HEK293T (cell line): ENCODE measurements at places on chromosomes 7 and 10.

- DNase-seq: no peak
These were observed 10.8 kb upstream of the PPP1R3C start for GRCh38 chr10:91643700-91644099.

GRCh38 chr7:56174875-56175760, 58.9 kb upstream of the NUPR2 start:
- no peak for DNase-seq

GRCh38 chr10:132192076-132192975, 5.6 kb downstream of the DPYSL4 start:
- no peak for DNase-seq

DNA sequence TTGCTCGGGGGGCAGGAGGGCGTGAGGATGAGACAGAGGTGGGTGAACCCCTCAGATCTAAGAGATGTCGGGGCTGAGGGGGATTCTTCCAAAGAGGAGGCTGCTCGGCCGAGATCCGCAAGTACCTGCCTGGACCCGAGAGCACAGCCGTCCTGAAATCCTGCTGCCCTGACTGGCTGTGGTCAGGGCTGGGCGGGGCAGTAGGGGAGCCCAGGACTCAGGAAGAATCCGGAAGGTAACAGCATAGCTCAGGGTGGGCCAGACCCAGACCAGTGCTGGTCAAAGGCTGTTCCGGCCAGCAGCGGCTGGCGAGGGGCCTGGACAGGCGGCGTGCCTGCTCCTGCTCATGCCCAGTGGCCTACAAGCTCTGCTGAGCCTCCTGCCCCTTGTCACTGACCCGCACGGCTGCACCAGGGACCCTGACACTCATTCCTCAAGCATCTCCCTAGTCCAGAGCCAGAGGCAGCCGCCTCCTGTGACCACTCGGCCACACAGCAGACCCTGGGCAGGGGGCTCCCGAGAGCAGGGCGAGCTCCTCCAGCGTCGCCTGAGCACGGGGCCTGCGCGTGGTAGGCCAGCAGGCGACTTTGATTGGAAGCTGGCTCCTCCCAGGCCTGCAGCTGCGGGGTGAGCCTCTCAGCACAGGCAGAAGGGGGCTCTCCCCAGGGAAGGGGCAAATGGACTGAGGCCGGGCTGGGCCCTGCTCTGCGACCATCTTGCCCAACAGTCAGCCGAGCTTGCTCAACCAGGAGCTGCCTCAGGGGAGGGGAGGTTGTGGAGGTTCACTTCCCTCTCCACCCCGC, 3.1 kb upstream of the ADAP1 start:
- DNase-seq: no peak

DNA sequence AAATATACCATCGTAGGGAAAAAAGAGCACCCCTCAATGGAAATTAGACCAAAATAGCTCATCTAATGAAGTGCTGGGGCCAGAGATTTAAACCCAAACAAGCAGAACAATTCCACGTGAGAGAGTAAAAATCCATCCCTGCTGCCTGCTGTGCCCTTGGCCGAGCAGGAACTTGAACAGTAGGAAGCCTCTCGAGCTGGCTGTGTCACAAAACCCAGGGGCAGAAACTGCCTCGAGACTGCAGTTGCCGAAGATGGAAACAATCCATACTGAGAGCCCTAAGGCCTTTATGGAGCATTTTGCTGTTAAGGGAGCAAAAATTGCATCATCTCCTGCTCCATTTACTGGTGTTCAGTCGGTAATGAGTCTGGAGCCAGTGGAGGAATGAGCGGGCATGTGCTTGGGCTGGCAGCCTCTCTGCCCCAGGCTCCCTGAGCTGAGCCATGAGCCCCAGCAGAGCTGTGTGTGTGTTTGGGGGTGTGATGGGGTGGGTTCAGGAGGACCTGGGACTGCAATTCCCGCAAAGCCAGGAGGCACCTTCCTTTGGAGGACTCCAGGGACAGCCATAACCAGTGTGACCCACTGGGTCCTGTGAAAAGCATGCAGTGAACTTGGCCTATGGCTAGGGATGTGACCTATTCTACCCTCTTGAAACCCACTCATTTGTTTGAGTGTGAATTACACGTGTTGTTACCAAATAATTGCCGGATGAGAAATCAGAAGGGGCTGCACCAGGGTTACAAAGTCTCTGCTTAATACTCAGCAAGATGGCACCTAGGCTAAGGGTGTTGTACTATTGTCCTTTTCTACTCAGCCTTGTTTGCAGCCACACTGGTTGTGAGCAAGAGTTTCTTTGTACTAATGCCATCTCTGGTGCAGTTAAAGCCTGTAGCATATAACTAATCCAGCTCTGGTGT, 58.3 kb downstream of the CDHR3 start:
- DNase-seq: peak; percentile 18

DNA sequence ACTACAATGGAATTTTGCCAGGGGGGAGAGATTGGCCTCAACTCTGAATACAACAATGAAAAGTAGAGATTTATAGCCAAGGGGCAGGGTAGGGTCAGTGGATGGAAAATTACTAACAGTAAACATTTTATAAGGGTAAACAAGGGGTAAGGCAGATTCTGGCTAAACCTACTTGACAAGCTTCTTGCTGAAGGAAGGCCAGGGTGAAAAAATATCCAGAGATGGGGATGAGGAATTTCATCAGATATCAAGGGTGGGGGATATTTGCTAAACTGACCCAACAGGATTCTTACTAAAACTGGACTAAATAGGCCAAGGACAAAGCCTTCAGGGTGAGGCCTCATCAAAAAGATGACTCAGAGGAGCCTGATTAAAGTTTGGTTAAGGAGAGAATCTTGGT, 156.3 kb downstream of the RTKN2 start:
- no peak for DNase-seq

DNA sequence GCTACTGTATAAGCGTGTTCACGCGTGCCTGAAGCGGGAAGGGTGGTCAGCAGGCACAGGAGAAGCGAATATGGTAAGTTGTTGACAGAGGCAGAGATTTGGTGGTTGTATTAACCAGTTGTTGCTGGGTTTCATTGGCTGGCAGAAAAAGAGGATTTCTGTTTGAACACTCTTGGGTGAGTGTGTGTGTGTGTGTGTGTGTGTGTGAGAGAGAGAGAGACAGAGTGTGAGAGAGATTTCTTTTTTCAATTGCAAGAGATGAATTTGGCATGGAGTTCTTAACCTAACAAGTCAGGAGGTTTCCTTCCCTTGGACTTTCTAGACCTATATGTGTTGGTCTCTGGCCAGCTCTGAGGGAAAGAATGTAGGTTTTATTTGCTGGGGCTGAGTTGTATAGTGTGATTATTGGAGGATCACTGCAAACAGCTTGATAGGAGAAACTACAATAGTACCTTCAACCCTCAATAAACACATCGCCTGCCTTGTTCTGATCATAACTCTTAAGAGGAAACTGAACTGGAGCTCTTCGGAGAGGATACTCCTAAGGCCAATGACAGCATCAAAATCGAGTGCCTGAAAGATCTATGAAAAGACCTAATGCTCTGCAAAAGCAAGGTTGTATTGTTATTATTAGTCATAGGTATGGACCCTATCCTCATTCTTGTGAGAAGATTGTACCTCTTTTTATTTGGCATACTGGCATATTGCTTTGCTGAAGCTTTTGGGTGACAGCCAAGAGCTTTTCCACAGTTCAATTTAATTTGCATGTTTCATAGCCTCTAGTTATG, 1.2 kb downstream of the MCU start:
- DNase-seq: no peak

DNA sequence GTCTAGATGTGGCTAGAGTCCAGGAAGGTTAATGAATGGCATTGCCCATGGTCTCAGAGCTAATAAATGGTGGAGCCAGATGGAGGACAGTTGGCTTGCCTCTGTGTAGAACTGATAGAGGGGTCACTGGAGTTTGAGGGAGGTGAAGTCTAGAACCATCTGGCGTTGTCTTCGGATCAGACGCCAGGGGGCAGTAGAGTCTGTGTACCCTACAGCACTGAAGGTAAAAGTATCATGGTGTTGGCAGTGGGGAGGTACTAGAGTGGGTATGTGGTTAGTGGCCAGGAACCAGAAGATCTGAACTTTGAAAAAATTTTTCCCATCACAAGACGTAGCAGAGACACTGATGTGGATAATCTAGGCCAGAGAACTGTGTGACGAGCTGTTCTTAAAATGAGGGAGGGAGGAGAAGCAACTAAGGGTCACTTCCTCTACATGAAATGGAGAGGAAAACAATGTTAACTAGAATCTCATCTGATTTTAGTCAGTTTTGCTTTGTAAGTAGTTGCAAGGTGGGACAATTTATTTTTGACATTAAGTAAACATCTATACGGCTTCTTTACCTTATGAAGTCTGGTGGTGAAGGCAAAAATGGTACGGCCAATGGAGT, 227.9 kb upstream of the PRSS58 start:
- peak; percentile 23 for DNase-seq
